ENCODE measurements at places on chromosomes 5 and 9.

GRCh38 chr5:67431191-67431590 is 234.6 kb upstream of the CD180 start:
- DNase-seq: peak; percentile 79

GRCh38 chr5:138663561-138663960 is 88.4 kb upstream of the HSPA9 start:
- DNase-seq: no peak

- no peak for DNase-seq
Observed at GRCh38 chr9:131612851-131613250, 67.5 kb downstream of the PRRT1B start.

- peak; percentile 95 for DNase-seq
Observed at GRCh38 chr5:66653325-66653724, 57.1 kb downstream of the MAST4 start.

DNA sequence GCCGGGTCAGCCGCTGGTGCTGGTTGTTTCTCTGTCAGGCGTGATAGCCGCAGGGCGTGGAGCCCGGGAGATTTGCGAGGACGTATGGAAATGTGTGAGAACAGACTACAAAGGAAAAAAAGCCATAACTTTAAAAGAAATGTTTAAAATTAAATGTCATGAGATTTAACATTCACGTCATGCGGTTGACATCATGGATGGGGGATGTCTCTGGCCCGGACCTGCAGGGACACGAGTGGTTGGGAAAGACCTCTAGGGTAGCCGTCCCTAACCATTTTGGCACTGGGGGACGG is 643 bp upstream of the RNF130 start:
- DNase-seq: no peak

DNA sequence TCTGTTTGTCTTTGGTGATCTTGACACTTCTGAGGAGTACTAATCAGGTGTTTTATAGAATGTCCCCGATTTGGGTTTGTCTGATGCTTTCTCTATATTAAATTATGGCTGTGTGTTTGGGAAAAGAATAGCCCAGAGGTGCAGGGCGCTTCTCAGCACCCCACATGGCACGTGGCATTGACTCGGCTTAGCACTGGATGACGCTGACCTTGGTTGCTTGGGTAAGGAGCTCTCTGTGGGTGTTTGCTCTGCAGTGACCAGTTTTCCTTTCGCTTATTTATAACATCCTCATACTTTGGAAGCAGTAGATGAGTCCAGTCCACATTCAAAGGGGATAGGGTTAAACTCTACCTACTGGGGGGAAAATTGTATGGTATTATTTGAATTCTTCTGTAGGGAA is 12.5 kb upstream of the FAM120AOS start:
- DNase-seq: no peak

GRCh38 chr9:77909306-77909705 is 122.3 kb downstream of the GNAQ start:
- no peak for DNase-seq

- DNase-seq: no peak
Observed at GRCh38 chr5:53956196-53956595, 354.2 kb downstream of the ARL15 start.

- DNase-seq: no peak
Observed at GRCh38 chr5:154702477-154702876, 52.7 kb upstream of the LARP1 start.

DNA sequence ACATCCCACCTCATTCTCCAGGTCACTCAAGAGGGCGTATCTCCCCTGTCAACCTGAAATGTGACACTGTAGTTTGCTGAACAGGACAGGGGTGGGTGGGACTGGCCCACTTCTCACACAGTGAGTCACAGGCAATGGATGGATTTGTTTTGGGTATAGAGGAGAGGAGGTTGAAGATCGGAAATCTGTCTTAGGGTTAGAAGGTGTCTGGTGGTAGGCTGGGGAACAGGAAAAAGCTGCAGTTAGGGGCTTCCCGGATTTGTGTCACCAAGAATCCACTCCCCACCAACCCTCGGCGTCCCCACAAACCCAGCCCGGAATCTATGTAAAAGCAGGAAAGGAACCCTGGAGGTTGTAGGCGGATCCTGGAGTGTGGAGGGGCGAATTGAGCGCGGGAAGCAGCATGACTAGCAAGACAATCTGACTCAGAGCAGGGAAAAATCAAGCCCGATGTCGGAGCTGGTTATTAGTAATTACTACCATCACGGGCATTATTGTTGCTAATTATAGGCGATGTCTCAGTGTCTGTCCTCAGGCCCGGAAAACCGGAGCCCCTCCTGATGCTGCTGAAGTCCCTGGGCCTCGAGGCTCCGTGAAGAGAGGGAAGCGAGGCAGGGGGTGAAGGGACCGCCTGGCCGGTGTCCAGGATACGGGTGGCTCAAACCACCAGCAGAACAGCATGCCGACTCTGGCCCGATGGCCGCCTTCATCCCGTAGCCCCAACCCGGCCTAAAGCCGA is 1.7 kb upstream of the IRX1 start:
- no peak for DNase-seq

DNA sequence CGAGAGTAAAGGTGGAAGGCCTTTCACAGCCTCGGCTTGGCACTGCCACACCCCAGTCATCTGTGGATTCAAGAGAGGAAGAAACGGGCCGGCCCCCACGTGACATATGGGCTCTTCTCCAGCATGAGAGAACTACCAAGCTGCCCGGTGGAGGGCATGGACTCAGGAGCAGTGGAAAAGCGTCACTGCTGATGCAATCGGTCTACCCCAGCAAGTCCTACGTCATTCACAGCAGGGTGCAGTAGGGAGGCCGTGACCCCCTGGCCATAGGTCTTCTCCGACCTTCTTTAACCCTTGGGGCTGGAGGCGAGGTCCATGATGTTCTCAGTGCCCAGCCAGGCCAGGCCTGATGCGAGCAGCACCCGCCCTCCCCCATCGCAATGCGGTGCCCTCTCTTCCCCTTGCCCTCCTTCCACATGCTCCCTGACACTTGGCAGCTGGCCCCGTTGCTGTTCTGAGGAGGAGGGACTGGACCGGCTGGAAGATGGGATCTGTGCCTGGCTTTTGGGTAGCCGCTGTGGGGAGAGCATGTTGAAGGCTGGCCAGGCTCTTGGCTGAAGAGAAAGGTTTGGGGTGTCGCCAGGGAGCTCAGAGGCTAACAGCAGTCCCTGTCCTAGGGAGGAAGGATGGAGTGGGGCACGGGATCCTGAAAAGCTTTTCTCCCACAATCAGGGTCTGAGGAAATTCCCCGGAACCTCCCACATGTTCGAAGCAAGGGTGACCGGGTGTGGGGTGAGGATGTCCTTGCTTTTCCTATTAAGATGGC is 89.8 kb downstream of the LIFR start:
- DNase-seq: no peak

Data from bronchial epithelial cell (primary cell).